ENCODE measurements at places on chromosomes 3 and 15.

- DNase-seq = no peak
Observed at GRCh38 chr3:160793722-160794252, 37.8 kb downstream of the PPM1L start.

DNA sequence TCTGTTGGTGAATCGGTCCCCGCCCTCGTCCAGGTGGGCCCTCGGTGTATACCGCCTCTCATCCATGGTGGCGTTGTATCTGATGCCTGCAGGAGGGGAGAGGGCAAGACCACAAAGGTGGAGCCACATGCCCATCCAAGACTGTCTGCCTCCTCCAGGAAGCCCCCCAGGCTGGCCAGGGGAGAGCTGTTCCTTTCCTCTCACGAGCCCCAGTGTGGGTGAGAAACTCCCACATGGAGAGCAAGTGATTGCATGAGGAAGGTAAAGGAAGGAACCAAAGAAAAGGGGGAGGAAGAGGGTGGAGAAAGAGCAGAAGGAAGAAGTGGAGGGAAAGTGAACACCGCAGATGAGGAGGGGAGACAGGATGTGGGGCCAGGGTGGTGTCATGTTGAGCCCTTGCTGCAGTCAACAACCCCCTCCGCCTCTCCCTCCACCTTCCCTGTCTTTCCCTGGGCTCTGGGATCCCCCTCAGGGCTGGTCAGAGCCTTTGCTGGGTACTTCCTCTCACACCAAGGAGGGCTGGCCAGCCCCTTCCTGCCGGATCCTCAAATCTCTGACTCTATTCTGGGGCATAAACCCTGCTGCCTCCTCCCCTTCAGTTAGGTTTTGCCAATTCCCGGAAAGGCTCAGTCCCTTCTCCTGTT is 49.3 kb downstream of the FEM1B start:
- DNase-seq = no peak

DNA sequence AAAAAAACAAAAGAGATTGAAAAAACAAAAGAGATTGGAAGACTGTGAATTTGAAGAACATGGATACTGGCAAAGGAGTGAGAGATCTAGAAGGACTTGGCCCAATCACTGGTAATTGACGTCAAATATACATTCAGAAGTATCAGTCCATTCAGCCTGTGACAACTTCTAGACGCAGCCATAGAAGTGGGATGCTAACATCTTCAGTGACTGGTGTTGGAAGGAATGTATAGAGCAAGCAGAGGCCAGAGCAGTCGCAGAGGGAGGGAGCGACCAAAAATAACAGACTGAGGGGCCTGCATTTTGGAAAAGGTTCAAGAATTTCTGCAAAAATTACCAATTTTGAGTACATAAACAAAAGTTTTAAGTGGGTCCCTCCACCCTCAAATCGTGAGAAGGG is 473.3 kb downstream of the CADM2 start:
- DNase-seq = no peak

DNA sequence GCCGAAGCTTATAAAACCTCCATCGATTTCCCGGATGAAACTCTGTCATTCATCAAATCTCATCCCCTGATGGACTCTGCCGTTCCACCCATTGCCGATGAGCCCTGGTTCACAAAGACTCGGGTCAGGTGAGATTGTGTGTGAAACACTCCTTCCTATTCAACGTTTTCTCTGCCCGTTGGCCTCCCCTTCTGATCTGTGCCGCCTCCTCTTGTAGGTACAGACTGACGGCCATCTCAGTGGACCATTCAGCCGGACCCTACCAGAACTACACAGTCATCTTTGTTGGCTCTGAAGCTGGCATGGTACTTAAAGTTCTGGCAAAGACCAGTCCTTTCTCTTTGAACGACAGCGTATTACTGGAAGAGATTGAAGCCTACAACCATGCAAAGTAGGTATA is 47.4 kb downstream of the SEMA6D start:
- no peak for DNase-seq

Data from CD4-positive, alpha-beta T cell treated with Interleukin-15 for 1 hour (primary cell).